Fibroblast of upper back skin (primary cell): ENCODE measurements at places on chromosomes 4 and X.

GRCh38 chr4:155676430-155676825, 9.8 kb downstream of the GUCY1A1 start:
- DNase-seq, result no peak

GRCh38 chr4:142705820-142706219, 140.3 kb downstream of the INPP4B start:
- no peak for DNase-seq

DNA sequence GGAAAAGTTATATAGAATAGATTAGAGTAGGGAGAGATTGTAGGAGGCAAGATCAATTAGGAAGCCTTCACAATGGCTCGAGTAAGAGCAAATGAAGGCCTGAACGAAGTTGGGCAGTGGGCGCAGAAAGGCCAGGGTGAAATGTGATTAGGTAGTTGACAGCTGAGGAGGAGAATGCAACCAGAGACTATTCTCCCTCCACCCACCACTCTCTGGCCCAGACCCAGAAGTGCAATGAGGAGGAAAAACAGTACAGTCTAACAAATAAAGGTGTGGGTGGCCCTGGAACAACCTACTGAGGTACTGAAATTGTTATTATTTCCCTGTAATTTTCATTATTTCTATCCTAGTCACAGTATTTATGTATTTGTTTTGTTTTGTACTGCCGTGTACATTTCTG, 176.7 kb downstream of the SLC39A8 start:
- DNase-seq, result no peak

GRCh38 chrX:130139474-130140201, 26.0 kb downstream of the AIFM1 start:
- DNase-seq, result no peak

DNA sequence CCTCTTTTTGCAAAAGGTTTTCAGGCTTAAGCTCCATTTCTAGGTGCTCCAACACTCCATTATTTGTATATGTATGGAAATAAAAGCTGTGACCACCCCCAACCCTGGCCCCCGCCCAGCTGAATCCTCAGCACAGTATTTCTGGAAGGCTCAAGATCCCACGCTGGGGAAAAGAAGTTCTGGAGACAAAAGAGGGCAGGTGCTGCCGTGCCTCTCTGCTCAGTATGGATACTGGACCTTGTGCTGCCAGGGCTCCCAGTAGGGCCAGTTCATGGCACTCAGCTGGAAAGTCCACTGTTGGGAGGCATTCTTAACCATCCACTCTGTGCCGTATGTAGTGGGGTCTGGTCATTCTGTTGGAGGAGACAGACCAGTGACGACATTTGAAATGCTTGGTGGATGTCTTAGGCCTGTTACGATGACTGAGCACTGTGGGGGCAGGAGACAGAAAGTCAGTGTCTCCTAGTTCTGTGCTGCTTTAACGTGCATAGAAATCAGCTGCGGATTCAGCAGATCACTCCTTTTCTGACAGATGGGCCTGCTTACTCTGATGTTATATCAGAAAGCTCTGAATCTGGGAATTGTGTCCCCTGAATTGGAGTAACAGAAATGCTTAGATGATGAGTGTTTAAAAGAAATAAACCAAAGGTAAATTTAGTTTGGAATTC, 48.4 kb upstream of the MSANTD1 start:
- no peak for DNase-seq
